Testis (tissue), 5 donors: ENCODE measurements at places on chromosomes 12 and 14. TPM values are rescaled to one million over a fixed set of nuclear protein-coding genes. Genes with fewer than 3 reads are reported as not detected.

GRCh38 chr14:90839889-90840266, 23.6 kb upstream of the TTC7B start:
- H3K27me3 ChIP-seq, result no peaks in the 10 kb centered on the region
- no peak overlapping the region for H3K4me3 ChIP-seq
- peak; percentile 4 for DNase-seq
- H3K4me1 ChIP-seq, result peaks cover 7% of the 10 kb centered on the region
- peak overlapping the region; percentile 60 for H3K27ac ChIP-seq
- H3K36me3 ChIP-seq, result no peaks in the 10 kb centered on the region

DNA sequence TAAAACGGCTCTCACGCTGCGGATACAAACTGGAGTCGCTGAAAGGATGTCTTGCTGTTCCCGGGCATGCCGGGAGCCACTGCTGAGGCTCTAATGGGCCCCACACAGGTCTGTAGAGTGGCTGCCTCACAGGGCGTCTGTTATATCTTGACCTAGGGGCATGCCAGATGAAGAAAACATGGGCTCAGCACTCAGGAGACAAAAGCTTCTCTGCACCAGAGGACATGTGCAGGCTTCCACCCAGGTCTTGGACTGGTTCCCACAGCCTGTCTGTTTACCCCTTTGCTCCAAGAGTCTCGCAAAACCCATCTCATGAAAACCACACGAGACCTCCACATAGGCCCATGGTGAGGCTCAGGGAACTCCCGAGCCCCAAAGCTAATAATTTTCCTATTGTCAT, 134.2 kb downstream of the RPS29 start:
- H3K27ac ChIP-seq, result no peak overlapping the region
- no peak overlapping the region for H3K4me3 ChIP-seq
- DNase-seq, result no peak
- H3K4me1 ChIP-seq, result no peaks in the 10 kb centered on the region
- H3K27me3 ChIP-seq, result no peaks in the 10 kb centered on the region

DNA sequence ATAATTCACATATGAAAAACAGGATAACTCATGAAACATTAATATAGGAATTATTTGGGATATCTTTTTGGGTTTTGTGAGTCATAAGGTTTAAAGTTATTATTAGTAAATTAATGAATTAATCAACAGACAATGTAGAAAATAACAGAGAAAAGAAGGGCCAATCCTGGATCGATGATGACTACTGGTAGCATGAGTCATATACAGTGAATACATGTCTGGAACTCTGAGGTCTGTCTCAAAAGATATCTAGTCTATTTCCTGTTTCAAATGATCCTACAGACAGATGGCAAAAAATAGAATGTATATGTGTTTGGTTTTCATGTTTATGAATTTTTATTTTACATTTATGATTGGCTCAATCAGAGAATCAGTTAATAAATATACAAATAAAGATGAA, 86.4 kb upstream of the RTL1 start:
- H3K4me3 ChIP-seq, result no peak overlapping the region
- H3K36me3 ChIP-seq, result no peaks in the 10 kb centered on the region
- H3K27me3 ChIP-seq, result no peaks in the 10 kb centered on the region
- no peaks in the 10 kb centered on the region for H3K4me1 ChIP-seq
- H3K27ac ChIP-seq, result no peak overlapping the region

AQP2 gene
- 1.9 TPM for total RNA-seq
